Activated gamma-delta T cell treated with anti-CD3 and anti-CD28 coated beads, Interleukin-2, amount 50 U/mL, for 16 hours (primary cell): ENCODE measurements at places on chromosomes 13 and 19.

GRCh38 chr13:59747529-59747928 lies 416.2 kb downstream of the DIAPH3 start:
- no peak for DNase-seq

- DNase-seq = no peak
These were observed 360.3 kb downstream of the IRS2 start for GRCh38 chr13:109425821-109426689.

DNA sequence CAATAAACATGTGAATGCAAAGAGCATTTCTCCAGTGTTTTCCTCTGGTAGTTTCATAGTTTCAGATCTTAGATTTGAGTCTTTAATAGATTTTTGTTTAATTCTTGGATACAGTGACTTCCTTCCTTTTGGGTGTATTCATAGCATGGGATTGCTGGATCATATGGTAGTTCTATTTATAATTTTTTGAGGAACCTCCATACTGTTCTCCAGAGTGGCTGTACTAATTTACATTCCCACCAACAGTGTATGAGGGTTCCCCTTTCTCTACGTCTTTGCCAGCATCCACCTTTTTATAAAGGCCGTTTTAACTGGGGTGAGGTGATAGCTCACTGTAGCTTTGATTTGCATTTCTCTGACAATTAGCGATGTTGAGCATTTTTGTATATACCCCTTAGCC lies 9.3 kb upstream of the CALM3 start:
- no peak for DNase-seq

- DNase-seq = no peak
These were observed 28.6 kb upstream of the NANOS3 start for GRCh38 chr19:13848340-13848677.

DNA sequence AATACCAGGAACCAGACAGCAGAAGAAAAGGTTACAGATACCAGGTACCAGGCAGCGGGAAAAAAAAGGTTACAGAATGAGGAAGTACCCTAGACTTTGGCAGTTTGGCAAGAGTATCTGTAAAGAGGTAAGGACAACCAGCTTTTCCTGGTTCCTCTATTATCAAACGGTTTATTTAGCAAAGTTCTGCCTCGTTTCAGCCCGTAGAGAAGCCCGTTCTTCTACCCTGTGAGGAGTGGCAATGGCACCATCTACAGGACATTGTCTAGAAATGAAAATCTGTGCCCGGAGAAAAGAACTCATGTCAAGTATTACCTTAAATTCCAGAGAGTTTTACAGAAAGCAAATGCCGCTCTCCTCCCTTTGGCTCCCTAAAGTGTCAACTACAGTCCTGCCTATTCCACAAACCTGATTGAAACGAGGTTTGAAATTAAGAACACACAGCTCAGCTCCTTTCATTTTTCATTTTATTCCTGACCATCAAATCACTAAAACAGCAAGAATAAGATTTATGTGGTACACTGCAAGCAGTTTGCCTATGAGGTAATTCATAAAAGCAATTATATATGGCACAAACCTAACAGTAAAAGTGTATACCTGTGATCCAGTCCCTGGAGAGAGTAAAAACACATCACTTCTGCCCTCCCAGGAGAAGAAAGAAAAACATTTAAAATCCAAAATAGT lies 226.3 kb downstream of the SLC7A1 start:
- no peak for DNase-seq

DNA sequence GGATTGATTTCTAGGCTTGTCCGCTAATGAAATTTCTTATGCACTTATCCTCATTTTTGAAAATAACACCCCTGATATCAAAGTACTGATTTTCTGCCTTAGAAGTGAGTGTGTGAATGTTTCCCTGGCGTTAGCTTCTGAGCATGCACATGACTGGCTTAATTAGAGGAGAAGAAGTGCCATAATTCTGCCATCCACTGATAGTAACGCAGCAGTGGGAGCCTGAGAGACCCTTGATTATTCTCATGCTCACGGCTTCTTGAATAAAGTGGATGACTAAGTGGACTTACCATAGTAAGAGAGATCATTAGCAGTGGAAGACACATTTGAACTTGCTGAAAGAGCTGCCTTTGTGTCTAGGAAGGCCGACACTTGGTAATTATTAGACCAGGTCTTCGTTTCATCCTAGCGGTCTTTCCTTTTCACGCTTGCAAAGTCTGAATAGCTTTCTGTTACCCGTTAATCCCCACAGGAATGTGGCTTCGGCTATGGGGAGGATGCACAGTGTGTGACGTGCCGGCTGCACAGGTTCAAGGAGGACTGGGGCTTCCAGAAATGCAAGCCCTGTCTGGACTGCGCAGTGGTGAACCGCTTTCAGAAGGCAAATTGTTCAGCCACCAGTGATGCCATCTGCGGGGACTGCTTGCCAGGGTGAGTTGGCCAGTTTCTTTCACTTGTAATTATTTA lies 45.3 kb downstream of the TNFRSF19 start:
- DNase-seq = no peak

DNA sequence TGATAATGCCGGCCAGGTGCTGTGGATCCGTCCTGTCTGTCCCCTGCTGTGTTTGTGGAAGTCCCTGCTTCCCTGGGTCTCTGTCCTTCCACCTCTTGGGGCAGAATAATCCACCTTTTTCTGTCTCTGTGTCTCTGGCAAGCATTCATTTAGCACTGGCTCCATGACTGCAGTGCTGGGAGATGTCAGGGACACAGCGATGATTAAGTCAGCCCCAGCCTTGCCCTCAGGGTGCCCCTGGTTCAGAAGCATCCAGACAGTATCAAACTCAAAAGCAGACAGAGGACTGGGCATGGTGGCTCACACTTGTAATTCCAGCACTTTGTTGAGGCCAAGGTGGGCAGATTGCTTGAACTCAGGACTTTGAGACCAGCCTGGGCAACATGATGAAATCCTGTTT lies 1.5 kb downstream of the HIPK4 start:
- DNase-seq = no peak

GRCh38 chr13:23739596-23739995 lies 149.6 kb downstream of the MIPEP start:
- DNase-seq = no peak

GRCh38 chr13:106560821-106561220 lies 7.1 kb downstream of the ARGLU1 start:
- DNase-seq = no peak

DNA sequence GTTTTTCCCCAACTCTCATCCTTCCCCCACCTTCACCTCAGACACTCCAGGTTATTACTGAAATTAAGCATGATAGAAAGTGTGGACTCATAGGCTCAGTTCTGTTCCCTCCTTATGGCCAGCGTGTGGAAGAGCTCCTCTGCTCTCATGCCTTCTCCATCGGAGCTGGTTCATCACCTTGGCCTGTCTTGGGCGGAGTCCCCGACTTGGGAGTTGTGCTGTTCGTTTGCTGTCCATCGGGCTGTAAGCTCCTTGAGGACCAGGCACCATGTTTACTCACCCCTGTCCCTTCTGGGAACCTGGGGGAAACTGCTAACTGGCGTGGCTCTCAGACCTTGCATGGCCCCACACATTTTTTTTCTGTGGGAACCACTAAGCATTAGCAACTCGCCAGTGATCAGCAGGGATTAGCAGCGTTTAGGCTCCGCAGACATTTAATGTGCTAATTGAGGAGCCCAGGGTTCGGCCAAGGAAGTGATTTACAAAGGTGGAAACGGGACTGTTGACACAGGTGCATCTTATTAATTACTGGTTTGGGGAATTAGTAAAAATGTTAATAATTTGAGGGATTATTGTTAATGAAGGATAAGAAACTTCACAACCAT lies 123.8 kb downstream of the TM9SF2 start:
- no peak for DNase-seq

DNA sequence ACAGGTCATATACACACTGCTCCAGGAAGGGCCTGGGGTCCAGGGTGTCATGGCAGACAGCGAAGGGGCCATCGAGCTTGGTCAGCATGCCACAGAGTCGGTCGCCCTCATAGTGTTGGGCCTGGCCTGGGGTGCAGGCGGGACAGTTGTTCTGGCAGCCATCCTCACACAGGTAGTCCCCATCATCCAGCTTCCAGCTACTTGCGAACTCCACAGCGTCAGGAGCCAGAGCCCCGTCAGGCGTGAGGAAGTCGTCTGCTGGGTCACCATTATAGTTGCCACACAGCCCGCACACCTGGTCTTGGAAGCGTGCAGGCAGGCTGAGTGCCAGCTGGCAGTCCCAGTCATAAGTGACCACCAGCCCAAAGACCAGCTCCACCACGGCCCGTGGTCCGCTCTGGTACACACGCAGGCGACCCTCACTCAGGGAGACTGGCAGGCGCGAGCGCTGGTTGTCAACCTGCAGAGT lies 16.2 kb downstream of the FCGBP start:
- no peak for DNase-seq

GRCh38 chr13:25806264-25806974 lies 245.4 kb downstream of the SHISA2 start:
- no peak for DNase-seq

DNA sequence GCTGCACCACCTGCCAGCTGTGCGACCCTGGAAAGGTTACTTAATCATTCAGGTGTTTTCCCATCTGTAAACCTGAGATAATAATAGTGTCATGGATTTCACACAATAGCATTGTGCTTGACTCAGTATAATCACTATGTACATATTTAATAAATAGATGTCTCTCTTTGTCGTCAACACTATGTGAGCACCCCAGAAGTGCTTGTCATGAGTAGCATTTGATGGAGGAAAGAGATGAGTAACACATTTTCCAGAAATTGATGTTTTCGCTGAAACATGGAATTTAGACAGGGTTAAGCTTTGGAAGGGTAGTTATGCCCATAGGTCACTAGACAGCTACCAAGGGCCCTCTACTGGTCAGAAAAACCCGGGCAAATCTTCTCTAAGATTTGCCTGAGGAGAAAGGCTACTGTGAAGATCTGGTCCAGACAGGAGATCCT lies 9.5 kb upstream of the MBNL2 start:
- no peak for DNase-seq

- no peak for DNase-seq
These were observed 8.7 kb downstream of the ATP12A start for GRCh38 chr13:24688950-24689349.

- no peak for DNase-seq
These were observed 124.0 kb upstream of the RNF113B start for GRCh38 chr13:98300956-98301641.

DNA sequence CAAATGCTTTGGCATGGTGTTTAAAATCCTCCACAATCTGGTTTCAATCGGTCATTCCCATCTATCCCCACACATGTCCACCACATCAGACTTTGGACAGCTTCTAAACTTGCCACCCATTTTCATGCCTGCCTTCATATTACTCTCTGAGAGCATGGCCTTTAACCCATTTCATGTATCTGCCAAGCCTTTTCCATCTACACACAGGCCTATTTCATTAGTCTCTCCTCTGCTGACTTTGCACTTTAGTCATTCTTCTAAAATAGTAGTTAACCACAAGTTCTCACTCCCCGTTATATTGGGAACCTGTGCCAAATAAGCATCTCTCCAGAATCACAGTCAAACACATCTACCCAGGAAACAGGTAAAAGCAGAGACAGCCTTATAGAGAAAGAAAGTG lies 142.2 kb downstream of the MZT1 start:
- no peak for DNase-seq

GRCh38 chr13:34750078-34750931 lies 191.8 kb upstream of the NBEA start:
- no peak for DNase-seq

DNA sequence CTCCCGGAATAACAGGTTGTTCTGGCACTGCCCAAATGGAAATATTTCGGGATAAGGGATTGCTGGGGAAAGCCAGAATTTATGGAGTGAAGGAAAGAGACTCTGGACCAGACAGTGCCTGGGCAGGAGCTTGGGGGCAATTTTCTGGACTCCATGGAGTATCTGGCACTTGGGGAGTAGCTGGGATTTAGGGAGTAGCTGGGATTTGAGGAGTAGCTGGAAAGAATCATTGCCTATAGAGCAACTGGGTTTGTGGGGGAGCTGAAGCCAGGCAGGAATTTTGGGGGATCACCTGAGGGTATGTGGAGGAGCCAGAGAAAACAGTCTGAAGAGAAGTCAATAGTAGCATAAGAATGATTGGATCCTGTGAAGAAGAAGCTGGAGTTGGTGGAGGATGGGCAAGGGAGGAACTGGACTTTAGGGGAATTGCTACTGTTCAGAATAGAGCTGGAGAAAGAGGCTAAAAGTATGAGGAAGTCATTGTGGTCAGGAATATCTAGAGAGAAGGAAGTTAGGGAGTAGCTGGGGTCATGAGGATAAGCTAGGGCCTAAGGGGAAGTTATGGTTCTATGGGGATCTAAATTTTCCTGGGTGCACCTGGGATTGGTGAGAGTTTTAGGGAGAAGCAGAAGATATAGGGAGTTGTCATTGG lies 14.8 kb downstream of the FSD1 start:
- no peak for DNase-seq

GRCh38 chr13:102697929-102698648 lies 3.2 kb upstream of the METTL21C start:
- no peak for DNase-seq

- DNase-seq = no peak
These were observed 112.9 kb downstream of the TUBA3C start for GRCh38 chr13:19068691-19069090.

GRCh38 chr13:94173312-94173854 lies 306.1 kb downstream of the DCT start:
- no peak for DNase-seq

- no peak for DNase-seq
These were observed 206.1 kb downstream of the DNAJC15 start for GRCh38 chr13:43229506-43229905.

DNA sequence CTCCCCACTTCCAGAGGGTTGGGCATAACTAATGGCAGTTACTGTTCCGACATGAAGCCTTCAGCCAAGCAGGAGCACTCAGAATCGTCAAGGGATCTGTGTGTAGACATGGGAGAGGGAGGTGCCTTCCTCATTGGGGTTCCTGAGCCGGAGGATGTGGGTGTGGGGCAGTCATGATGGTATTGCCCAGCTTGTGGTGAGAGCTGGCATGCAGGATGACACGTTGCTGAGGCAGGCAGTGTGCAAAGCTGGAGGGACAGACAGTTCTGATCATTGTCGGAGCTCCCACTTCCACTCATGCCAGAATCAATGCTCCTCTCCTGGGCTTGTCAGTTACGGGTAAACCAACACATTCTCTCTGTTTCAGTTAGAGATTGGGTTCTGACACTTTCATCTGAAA lies 83.9 kb upstream of the TSC22D1 start:
- no peak for DNase-seq

GRCh38 chr19:10295305-10295846 lies 5.6 kb downstream of the ICAM5 start:
- DNase-seq = no peak

- DNase-seq = no peak
These were observed 138.2 kb downstream of the SLC7A1 start for GRCh38 chr13:29457299-29457698.

DNA sequence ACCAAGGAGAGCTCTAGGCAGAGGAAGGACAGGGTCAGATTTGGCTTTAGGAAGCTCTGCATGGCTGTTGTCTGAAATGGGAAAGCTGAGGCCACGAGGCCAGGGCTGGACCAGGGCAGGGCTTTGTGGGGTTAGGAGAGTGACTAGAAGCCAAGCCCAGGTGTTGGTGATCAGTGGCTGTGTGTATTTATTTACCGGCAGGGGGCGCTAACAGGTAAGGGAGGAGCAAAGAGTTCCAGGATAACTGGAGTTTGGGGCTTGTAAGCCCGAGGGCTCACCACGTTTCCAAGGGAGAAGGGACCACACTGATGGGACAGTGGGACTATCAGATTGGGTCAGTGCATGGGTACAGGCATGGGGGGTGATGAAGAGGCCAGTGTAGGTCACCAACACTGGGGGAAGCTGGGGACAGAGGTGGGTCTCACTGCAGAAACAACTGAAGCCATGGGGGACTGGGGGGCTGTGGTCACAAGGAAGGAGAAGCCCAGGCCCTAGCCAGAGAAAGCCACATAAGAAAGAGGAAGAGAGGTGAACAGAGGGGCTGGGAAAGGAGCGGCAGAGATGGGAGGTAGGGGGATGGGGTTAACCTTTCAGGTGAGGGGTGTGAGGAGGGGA lies 3.9 kb downstream of the TMEM147 start:
- peak; percentile 24 for DNase-seq
